ENCODE measurements at places on chromosomes 1 and 21.

- DNase-seq: peak; percentile 75
Observed at GRCh38 chr1:77412069-77412819, 130.4 kb downstream of the AK5 start.

- no peak for DNase-seq
Observed at GRCh38 chr1:58841455-58841854, 57.6 kb upstream of the JUN start.

DNA sequence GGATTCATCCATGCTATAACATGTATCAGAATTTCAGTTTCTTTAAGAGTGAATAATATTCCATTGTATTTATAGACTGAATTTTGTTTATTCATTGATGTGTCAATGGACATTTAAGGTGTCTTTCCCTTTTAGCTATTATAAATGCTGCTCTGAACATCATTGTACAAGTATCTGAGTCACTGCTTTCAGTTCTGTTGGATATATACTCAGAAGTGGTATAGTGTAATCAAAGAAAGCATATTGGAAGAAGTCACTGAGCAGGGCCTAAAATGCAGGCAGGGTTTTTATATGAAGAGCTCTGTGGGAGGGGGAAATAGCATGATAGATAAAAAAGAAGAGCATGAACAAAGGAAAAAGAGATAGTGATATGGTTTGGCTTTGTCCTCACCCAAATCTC is 22.5 kb downstream of the TYW3 start:
- no peak for DNase-seq

DNA sequence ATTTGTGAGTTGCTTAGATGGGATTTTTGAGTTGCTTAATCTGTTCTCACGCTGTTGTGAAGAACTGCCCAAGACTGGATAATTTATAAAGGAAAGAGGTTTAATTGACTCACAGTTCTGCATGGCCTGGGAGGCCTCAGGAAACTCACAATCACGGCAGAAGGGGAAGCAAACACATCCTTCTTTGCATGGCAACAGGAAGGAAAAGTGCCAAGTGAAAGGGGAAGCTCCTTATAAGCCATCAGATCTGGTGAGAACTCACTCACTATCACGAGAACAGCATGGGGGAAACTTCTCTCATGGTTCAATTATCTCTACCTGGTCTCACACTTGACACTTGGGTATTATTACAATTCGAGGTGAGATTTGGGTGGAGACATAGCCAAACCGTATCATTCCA is 10.3 kb downstream of the CLIC6 start:
- no peak for DNase-seq

DNA sequence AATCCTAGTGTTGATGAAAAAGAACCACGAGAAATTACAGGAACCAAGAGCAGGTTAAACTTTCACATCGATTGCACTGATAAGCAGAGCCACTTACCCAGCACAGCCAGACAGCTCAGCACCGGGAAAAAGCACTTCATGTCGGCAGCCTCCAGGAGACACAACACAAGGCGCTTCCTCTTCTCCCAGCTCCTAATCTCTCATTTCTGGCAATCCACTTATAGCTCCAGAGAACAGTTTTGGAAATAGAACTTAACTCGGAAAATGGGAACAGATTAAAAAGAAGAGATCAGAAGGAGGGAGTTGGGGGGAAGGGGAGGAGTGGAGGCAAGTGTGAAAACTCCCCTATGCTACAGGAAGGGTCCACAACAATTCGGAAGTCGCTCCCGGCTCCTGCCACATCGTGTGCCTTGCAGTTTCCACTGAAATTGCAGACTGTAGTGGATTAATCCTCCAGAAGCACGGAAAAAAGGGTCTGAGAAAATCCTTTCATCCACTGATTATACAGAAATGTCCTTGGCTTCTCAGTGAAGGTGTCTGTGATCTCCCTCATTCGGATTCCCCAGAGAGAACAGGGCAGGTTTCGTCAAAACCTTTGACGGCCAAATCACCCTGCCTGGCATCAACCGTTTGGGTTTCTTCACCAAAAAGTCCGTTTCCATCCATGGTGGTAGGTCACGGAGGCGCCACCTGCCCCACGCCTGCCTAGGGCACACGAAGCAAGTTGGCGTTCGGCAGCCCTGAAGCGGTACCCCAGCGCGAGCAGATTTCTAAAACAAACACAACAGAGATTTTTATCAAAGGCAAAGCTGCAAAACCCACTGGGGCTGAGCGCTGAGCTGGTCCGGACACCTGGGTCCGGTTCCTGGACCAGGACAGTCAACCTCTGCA is 1.1 kb downstream of the IGSF3 start:
- DNase-seq: no peak

- DNase-seq: no peak
Observed at GRCh38 chr1:37147392-37147831, 113.1 kb upstream of the GRIK3 start.

DNA sequence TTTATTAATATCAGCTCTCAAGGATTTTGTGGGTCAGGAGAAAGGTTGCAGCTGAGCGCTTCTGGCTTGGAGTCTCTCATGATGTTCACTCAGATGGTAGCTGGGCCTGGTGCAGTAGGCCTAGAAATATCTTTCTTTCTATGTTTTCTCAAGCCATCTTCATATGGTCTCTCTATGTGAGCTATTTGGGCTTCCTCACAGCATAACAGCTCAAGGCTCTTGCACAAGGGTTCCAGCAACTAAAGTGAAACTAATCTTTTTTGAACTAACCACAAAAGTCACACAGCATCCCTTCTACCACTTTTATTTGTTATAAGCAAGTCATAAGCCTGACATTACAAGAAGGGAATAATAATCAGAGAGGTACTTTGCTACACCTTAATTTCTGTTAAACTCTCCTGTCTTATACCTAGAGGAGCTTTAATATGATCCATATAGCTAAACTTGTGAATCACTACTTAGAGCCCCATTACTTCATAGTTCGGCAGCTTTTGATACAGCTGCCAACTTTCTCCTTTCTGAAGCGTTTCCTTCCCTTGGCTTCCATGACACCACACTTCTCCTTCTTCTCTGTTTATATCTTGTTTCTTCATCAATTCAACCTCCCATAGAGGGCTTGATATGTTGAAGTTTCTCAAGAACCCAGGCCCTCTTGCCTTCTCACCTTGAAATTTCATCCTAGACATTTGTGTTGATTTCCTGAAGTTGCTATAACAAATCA is 720.2 kb downstream of the LTN1 start:
- DNase-seq: peak; percentile 6

GRCh38 chr1:26035959-26036755 is 9.8 kb downstream of the SLC30A2 start:
- DNase-seq: peak; percentile 76

DNA sequence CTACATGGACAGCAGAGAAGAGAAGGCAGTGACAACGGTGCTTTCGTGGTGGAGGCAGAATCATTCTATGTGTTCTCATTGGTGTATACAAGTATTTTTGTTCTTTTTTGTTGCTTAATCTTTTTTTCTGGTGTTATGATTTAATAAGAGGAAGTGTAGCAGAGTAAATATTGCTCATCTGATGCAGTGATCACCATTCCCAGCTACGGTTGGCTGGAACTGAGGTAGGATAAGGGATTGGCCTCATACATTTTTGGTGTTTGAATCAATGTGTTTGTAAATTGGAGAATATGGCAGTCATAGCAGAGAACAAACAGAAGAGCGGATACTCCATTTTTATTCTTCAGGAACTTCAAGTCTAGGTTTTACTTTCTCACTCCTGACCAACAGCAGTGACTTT is 76.6 kb downstream of the UBE2U start:
- DNase-seq: no peak

DNA sequence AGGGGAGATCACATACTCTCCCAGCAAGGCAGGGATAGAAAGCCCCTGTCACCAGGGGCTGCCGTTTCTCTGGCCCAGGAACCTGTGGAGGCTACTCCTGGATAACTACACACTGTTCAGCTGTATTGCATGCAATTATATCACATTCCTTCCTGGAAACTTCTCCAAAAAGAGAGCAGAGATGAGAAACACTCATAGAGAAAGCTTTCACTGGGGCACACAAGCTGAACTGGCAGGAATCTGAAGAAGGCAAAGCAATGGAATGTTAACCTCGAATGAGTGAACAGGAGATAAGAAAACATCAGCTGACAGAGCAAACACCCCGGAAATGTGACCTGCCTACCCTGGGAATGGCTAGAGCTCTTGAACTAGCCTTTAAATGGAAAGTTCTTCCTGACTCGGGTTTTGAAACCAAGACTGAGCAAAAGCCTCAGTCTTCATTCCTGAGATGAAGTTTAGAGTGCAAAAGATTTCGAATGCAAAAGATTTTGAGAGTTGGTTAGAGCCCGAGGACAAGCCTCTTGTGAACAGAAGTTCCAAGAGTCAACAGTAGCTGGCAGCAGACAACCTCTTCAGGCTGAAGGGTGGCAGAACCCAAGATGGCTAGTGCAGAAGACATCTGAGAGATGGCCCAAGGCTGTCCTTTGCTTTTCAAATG is 32.3 kb downstream of the CCN1 start:
- peak; percentile 97 for DNase-seq

DNA sequence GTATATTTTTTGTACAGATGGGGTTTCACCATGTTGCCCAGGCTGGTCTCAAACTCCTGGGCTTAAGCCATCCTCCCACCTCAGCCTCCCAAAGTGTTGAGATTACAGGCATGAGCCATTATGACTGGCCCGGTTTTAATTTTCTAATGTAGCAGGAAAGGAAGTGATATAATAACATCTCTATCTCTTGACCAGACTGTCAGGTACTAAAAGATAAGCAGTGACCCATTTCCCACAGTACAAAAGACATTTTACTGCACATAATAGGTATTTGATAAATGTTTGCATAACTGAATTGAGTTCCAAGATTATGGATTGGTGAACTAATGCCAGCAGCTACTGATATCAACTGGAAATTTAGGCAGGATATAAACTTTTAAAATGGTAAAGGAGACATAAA is 4.0 kb downstream of the NVL start:
- DNase-seq: no peak

GRCh38 chr1:18764362-18764761 is 95.1 kb downstream of the TAS1R2 start:
- DNase-seq: no peak

DNA sequence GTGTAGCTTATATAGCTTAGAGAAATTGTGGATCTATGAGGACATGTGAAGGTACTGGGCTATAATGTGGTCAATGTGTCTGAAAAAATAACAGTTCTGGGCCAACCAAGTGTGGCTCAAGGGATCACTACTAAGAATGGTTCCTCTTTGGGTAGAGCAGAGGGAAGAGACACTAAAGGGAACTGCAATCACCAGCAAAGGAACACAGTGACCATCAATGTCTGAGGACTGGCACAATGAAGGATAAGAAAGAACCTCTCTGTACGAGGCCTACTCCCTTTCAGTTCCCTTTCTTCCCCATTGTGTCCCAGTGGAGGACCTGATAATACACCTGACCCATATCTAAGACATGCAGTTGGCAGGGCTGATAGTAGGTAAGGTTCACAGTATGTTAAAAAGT is 89.9 kb upstream of the JAK1 start:
- no peak for DNase-seq

GRCh38 chr21:17585875-17586450 is 26.7 kb downstream of the BTG3 start:
- DNase-seq: peak; percentile 53

GRCh38 chr1:37480125-37480466 is 5.7 kb downstream of the ZC3H12A start:
- DNase-seq: no peak

GRCh38 chr1:25570798-25571521 is 27.6 kb downstream of the LDLRAP1 start:
- no peak for DNase-seq

DNA sequence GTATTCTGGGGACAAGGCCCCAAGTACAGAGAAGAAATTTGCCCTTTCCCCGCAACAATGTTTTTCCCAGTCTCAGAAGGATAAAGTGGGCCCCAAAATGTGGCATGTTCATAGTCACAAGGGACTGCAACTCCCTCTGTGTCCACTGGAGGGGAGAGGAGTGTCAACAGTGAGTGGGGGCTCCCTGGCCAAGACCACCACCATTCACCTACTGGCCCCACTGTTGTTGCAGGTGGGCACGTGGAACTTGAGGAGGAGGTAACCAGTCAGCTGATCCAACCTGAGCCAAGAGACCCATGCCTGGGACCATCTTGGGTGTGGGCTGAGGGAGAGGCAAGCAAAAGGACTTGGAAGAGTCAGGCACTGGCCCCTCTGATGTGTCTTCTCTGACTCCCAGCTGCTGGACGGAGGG is 777 bp downstream of the NUDT17 start:
- peak; percentile 44 for DNase-seq

- no peak for DNase-seq
Observed at GRCh38 chr1:112341986-112342385, 54.0 kb upstream of the CTTNBP2NL start.

DNA sequence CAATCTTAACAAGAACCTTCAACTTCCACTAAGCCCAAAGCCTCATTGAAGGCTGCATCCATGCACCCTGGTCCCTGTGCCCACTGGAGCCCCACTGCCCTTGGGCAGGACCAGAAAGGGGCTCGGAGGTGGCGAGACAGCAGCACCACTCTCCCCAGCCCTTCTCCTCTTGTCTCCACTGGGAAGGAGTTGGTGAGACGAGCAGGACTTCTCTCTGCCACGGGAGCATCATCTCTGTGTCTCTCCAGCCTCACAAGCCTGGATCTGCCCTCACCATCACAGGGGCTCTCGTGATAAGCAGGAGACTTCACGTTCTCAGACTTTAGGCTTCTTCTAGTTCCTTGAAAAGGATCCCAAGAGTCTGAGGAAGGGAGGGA is 7.2 kb upstream of the ETV3L start:
- no peak for DNase-seq

DNA sequence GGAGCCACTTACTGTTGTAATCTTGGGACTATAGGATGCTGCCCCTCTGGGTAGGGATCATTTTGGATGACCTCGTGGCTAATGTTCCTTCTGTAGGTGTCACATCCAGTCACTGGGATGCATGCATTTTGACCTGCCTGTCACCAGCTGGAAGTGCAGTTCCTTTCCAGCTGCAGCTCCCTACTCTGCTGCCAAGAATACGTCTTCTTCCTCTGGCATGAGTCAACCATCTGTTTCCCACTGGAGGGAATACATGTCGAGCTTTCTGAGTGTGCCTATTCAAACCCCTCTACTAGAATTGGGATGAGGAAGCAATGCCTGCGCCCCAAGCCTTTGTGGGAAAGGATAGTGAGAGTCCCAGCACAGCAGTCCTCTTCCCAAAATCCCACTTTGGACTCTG is 415.5 kb upstream of the ADAMTS5 start:
- no peak for DNase-seq

DNA sequence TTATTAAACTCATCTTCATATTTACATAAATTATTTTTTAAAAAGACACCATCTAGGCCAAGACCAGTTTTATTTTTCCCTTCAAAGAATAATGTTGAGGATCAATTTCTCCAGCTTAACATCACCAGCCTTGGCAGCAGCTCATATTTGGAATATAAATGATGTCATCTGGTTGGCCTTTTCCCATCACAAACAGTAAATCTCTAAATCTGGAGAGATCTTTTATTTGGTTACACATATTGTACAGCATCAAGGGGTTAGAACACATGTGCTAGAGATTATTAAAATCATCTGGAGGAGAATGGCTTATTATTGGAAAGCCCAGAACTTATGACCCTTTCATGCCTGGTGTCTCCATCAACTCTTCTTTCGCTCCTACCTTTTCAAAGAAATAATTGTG is 508.8 kb downstream of the PLPP3 start:
- DNase-seq: peak; percentile 70

- no peak for DNase-seq
Observed at GRCh38 chr1:24639881-24640280, 3.2 kb upstream of the SRRM1 start.

- DNase-seq: peak; percentile 99
Observed at GRCh38 chr1:32703479-32704291, 1.1 kb upstream of the SYNC start.

GRCh38 chr1:22420455-22421053 is 31.1 kb upstream of the ZBTB40 start:
- peak; percentile 78 for DNase-seq

GRCh38 chr1:147388969-147389368 is 146.5 kb downstream of the CHD1L start:
- no peak for DNase-seq

Measured in EL (cell line).